Stimulated activated effector memory CD8-positive, alpha-beta T cell treated with anti-CD3 and anti-CD28 coated beads, Interleukin-12 subunit alpha, Interleukin-12 subunit beta, amount 100 ng/mL, for 72 hours (primary cell): ENCODE measurements at places on chromosomes 7 and 10.

DNA sequence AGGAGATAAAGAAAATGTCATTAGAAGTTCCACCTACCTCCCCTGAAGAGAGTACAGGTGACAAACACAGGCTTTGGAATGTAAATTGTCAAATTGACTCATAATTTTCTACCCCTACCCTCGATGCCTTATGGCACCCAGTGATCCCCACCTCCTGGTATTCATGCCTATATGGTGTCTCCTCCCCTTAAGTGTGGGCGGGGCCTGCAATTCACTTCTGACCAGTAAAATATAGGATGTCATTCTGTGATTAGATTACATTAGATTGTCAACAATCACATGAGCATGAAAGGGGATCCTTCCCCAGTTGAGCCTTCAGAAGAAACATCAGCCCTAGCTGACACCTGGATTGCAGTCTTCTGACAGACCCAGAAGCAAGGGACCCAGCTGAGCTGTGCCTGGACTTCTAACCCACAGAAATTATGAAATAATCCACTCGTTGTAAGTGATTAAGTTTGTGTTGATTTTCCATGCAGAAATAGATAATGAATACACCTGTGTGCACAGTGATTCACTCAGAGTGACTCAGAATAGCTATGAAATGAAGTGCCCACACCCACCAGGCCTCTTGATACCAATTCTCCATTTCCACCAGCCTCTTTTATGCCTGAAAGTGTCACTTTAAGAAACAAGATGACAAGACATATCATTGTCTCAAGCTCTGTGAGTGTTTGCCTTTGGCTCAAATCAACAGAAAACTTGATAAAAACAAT lies 8.5 kb upstream of the SLC39A12 start:
- DNase-seq = no peak

GRCh38 chr10:32002531-32002930 lies 53.7 kb downstream of the KIF5B start:
- DNase-seq = no peak

GRCh38 chr10:69438536-69439349 lies 12.5 kb upstream of the TSPAN15 start:
- DNase-seq = no peak

DNA sequence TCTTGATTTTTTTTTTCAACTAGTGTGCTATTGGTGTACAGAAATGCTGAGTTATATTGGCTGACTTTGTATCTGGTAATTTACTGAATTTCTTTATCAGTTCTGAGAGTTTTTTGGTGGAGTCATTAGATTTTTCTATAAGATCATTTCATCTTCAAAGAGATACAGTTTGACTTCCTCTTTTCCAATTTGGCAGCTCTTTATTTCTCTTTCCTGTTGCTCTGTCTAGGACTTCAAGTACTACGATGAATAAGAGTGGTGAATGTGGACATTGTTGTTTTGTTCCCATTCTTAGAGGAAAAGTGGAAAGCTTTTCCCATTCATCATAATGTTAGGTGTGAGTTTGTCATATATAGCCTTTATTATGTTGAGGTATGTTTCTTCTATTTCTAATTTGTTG lies 50.2 kb downstream of the LOXL4 start:
- DNase-seq = no peak

DNA sequence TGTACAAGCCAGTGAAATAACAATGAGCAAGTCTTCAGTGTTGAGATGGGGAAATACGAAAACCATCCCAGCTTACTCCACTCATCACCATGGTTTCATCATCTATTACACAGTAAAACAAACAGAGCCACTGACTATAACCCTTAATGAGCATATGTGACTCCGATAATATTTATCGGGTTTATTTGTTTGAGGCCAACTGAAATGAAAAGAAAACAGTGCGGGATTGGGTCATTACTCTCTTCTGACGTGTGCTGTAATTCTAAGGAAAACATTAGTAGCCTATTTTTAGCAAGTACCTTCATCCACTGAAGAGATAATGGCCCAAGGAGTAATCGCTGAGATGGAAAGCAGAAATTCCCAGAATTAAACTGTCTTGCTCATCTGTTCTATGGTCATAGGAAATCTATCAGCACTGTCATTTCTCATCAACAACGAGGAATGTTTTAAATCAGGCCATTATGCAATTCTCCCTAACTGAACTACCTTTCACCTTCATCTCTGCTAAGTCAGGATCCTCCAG lies 716.5 kb downstream of the INHBA start:
- DNase-seq = no peak

GRCh38 chr10:106534441-106534840 lies 630.1 kb downstream of the SORCS1 start:
- DNase-seq = no peak

DNA sequence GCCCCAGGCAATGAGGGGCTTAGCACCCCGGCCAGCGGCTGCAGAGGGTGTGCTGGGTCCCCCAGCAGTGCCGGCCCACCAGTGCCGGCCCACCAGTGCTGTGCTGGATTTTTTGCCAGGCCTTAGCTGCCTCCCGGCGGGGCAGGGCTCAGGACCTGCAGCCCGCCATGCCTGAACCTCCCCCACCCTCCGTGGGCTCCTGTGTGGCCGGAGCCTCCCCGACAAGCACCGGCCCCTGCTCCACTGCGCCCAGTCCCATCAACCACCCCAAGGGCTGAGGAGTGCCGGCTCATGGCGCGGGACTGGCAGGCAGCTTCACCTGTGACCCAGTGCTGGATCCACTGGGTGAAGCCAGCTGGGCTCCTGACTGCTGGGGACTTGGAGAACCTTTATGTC lies 3.5 kb upstream of the ACSL5 start:
- no peak for DNase-seq

DNA sequence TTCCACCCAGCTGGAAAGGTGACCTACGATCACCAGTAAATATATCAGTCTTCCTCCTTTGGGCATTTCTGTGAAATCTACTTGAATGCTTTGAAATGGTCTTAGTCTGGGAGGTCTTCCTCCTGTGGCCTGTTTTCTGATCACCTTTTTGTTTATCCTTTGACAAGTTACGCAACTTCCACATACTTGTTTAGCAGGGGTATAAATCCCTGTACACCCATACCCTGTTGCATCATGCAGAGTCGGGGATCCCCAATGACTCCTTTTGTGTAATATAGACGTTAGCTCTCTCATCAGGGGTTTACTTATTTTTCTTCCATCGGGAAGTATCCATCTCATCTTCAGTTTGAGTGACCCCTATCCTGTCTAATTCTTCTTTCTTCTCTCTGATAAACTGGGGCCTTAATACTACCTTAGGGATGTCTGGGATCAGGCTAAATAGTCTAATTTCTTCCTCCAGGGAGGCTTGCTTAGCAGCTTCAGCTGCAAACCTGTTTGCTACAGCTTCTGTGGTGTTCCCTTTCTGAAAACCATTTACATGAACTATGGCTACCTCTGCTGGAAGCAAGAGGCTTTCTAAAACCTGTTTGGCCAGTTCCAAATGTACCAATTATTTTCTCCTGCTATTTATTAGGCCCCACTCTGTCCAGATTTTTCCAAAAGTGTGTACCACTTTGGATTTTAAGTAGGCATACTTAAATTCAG lies 25.8 kb downstream of the MAPK8 start:
- DNase-seq = no peak

DNA sequence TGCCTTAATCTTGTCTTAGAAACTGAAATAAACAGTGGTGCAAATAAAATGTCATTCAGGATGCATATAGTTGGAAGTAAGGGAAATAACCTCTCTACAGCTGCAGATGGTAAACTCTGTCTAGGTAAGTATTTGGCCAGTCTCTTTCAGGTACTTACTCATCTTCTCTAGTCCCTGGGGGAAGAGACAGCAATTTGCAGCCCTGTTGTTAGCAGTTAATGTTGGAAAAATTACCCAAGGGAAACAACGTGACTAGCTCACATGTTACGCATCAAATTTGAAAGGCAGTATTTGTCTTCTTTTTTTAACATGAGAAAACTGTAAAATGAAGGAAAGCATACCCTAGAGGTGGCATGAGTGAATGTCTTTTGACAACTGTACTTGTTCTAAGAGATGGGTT lies 3.2 kb upstream of the HUS1 start:
- no peak for DNase-seq

GRCh38 chr7:124649397-124650014 lies 116.1 kb downstream of the GPR37 start:
- no peak for DNase-seq

DNA sequence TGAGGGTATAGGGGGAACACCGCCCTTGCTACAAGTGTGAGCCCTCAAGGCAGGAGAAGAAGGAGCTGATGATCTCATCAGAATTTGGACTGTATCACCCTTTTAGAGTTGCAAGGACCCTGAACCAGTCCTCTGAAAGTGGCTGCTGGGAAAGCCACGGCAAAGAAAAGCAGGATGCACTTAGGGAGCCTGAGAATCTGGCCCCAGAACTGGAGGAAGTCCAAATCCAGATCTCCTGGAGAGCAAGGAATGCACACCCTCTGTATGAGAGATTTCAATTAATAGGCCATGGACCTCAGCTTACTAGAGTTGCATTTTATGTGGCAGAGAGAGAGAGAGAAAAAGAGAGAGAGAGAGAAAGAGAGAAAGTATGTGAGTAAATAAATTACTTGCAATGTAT lies 662.9 kb downstream of the CCSER2 start:
- DNase-seq = no peak

- DNase-seq = no peak
Measured at GRCh38 chr7:107951172-107951787, 51.7 kb downstream of the LAMB1 start.

- no peak for DNase-seq
Measured at GRCh38 chr7:36228039-36228438, 75.0 kb downstream of the EEPD1 start.

DNA sequence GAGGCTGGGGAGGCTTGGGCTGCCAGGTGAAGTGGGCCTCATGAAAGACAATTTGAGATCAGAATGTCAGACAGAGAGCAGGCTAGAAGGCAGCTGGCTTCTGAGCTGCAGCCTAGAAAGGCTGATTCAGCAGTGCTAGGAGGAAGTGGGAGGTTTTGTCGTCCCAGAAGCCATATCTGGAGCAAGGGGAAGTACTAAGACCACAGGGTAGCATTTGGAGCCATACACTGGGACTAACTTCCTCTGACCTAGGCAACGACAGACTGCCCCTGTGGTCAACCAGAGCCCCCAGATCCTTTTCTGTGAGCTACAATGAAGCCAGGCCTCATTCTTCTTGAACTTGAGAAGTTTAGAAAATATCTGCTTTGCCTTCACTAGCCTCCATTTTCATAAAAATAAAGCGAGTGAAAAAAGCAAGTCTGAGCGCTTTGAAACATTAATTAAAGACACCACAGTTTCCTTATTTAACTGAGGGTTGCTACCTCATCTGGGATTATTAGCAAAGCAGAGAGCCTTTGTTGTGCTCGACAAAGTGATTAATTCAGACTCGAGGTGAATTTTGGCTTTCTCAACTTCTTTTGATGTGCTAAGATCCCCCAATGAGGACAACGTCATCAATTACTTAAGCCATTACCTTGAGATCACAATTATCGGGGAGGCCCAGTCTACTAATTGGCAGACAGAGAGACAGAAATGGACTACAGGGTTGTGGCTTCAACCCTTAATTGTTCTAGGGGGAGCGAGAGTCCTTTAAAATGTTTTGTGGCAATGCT lies 26.6 kb downstream of the TBXAS1 start:
- DNase-seq = no peak
